ENCODE measurements at places on chromosomes 7 and 10. TPM values are rescaled to one million over a fixed set of nuclear protein-coding genes. Genes with fewer than 3 reads are reported as not detected.
A peak's percentile ranks its signal among the peaks of the same experiment; 100 is the strongest.

GRCh38 chr10:88066876-88067275 is 203.5 kb downstream of the PTEN start:
- DNase-seq, result peak; percentile 46

DNA sequence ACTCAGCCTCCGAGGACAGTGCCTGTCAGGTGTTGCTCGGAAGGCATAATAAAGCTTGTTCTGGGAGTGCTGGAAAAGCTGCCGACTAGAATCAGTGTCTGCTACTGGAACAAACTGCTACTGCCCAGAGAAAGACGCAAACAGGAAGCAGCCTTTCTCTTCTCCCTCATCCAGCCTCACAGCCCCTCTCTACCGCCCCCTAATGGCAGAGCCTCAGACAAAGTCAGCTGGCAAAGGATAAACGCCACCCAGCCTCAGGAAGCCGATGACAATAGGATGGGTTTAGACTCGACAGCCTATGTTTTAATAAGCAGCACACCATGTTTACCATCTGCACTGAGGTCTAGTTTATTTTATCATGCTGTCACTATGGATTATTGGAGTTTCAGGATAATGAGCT is 169.5 kb upstream of the LYZL1 start:
- no peak for DNase-seq

GRCh38 chr10:88157981-88158465 is 294.6 kb downstream of the PTEN start:
- DNase-seq, result no peak

DNA sequence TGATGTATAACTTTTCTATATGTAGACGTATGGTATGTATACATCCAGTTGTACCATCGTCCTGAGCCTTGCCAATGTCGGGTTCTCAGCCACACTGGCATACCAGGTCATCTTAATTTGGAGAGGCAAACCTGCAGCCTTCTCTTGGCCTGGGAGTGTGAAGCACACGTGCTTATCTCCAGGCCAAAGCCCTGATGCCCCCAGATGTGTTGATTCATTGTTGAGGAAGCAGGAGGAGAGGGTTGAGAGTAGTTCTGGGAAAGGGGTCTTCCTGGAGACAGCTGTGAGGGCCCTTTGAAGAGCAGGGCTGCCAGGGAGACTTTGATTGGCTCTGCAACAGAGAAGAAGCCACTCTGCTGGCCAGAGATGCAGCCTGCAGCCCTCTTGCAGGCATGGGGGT is 155.6 kb downstream of the ARHGAP21 start:
- no peak for DNase-seq

Gene ZNF425
- total RNA-seq, result 0.35 TPM

Gene ABCF2
- 16.3 TPM for total RNA-seq

GRCh38 chr10:15370212-15370855 is 755 bp downstream of the FAM171A1 start:
- DNase-seq, result no peak

GRCh38 chr10:77926566-77927401 is at the start of gene DLG5:
DLG5 (minus strand) TSS chr10:77926755; CDS start chr10:77926520, 235 bp downstream.
- DNase-seq, result no peak

All from CD4-positive, CD25-positive, alpha-beta regulatory T cell (primary cell).